ENCODE measurements at places on chromosomes 5 and 9.

DNA sequence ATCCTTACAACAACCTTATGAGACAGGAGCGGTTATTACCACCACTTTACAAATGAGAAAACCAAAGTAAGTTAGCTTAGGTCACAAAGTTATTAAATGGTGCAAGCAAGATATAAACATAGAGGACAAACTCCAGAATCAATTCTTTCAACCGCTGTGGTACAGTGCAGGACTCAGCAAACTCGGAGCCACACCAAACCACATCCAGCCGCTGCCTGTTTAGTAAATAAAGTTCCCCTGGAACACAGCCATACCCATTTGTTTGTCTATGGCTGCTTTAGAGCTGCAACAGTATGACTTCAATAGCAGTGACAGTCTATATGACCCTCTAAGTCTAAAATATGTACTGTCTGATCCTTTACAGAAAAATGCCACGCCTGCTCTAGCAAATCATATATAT is 1567.2 kb upstream of the WWC1 start:
- DNase-seq = no peak

DNA sequence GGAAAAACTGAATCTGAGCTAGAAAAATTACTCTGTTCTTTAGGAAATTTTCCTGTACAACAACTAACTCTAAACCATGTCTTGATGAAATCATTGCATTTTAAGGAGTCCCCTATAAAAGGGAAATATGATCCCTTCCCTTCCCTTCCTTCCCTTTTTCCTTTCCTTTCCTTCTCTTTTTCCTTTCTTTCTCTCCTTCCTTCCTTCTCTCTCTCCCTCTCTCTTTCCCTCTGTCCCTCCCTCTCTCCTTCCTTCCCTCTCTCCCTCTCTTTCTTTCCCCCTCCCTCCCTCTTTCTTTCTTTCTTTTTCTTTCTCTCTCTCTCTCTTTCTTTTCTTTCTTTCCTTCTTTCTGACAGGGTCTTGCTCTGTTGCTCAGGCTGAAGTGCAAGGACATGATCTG is 42.2 kb upstream of the MYO10 start:
- DNase-seq = no peak

DNA sequence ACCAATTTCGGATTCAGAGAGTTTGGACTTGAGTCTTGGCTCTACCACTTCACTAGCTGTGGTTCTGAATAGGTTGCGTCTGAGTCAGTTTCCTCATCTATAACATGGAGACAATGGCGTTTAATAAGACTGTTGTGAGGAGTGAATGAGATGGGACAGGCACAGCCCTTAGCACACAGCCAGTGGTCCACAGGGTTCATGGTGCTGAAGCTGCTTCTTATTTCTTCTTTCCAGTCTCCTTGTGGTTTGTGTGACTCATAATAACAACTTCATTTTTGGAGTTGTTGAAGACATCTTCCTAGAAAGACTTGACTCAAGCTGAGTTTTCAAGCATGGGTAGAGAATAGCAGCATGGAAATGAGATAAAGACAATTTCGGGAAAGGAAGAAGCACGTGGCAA is 172.6 kb upstream of the PPP2R2B start:
- no peak for DNase-seq

- DNase-seq = no peak
These were observed 98.7 kb downstream of the RAPGEF6 start for GRCh38 chr5:131536211-131536826.

- no peak for DNase-seq
These were observed 101.7 kb downstream of the PSD2 start for GRCh38 chr5:139897342-139897741.

DNA sequence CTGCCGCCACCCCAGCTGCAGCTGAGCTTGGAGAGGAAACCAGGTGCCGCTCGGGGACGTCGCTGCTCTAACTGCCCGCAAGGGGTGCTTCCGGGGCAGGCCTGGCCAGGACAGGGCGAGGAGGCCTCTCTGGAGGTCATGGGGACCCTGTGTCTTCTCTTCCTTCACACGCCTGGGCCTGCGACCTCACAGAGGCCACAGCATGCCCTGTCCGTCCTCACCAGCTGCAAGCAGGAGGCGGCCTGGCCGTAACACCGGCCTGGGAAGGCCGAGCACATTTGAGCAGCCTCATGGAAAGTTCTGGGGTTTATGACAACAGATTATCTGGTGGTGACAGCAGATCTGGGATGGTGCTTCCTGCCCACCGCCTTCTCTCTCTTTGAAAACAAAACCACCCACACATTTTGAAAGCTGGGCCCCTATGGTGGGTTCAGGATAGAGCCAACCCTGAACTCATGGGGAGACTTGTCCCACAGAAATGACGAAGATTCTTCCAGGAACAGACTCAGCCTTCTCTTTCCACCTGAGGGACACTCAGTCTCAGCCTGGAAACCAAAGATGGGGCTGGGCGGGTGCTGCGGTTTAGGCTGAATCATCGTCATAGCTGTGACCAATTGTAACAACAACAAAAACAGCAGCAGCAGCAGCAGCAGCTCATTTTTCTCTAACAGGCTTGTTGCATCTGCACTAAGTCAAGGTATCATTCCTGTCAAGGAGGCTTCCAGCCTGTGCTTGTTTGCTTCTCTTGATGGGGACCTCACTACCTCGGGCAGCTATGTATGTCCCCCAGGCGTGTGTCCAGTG is 99.6 kb upstream of the RAPGEF1 start:
- no peak for DNase-seq

DNA sequence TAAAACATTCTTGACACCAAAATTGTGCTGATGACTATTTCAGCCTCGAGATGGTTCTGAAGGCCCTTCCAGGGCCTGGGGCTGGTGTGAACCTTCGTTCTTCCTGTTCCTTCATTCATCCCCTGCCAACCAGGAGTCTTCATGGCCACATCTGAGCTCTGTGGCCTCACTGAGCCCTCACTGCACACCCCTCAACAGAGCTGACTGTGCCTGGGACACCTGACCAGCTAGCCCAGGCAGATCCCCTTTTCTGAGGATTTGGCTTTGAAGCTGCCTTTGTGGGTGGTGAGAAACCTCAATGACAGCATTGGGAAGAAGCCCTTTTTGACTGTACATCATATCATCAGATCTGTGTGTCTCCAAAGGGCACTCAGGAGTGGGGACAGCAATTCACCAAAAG is 13.8 kb downstream of the AK8 start:
- no peak for DNase-seq

GRCh38 chr5:149857499-149857898 is 87.1 kb downstream of the PDE6A start:
- DNase-seq = no peak

DNA sequence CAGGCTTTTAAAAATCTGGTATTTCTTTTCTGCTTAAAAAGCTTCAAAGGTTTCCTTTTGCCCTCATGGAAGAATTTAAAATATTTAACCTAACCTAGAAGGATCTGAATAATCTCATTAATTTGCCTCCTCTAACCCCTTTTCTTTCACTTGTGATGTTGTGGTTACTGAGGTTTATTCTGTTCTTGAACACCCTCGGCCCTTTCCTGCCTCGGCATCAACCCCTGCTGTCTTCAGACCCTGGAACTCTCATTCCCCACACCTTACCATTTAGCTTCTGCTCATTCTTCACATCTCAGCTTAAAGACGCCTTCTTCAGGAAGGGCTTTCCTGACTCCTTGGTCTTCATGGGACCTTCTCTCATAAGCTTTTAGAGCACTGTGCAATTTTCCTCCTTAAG is 131.4 kb upstream of the MAN2A1 start:
- no peak for DNase-seq

GRCh38 chr9:119005162-119005561 is 364.1 kb downstream of the BRINP1 start:
- no peak for DNase-seq

DNA sequence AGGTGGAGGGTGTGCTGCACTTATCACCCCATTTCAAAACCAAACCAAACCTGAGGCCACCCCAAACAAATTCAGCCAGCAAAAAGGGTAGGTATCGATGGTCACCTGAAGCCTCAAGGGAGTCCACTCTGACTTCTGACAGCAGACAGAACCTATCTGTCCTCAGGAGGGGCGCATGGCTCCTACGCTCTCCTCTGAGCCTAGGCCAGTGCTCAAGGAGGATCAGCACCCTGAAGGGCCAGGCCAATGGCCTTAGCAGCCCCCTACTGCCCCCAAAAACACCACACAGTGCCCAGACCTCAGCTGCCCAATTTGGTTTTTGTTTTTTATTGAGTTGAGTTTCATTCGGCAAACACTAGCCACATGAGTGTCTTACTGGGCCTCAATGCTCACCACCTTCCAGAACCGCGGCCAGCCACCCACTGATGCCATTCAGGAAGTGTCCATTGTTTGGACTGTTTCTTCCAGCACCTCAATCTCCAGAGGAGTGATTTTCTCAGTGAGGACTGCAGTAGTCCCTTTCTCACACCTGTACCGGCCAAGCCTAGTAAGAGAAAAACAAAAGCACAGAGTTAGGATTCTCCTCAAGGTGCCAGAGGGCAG is 62.0 kb downstream of the PSMB7 start:
- DNase-seq = no peak

GRCh38 chr9:103371152-103371551 is 376.0 kb downstream of the CYLC2 start:
- DNase-seq = no peak

- DNase-seq = no peak
These were observed 60.0 kb downstream of the RALGPS1 start for GRCh38 chr9:126974594-126974993.

DNA sequence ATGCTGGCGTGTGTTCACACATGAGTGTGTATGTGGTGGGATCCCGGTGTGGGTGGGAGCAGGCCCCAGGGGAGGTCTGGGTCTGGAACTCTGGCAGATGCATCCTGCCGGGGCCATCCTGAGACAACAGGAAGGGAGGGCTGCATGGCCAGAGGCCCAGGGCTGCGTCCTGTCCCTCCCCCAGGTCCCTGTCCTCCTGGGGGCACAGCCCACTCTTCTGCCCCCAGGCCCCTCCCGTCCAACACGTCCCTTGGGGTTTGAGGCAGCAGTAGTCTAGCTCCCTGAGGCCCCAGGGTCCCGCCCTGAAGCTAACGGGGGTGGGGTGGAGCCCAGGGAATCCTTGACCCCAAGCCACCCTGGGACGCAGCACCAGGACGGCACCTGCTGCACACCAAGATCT is 16.6 kb downstream of the FLT4 start:
- DNase-seq = no peak

GRCh38 chr5:14143841-14144585 is 871 bp downstream of the TRIO start:
- DNase-seq = no peak

DNA sequence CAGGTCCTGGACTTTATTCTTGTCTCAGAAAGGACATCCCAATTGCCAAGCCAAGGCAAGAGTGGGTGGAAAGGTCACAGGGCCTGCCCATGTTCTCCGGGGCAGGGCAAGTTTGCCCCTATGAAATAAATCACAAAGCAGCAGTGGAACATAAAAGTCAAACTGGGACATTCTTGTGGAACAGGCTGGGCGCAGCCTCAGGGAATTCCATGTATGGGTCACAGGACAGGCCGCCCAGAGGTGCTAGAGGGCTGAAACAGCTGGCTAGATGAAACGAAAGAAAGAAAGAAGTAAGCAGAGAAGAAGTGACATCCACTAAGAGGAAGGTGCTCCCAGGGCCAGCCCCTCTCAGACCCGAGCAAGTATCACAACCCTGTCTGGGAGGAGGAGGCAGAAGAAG is 219.1 kb upstream of the NFIL3 start:
- DNase-seq = no peak

DNA sequence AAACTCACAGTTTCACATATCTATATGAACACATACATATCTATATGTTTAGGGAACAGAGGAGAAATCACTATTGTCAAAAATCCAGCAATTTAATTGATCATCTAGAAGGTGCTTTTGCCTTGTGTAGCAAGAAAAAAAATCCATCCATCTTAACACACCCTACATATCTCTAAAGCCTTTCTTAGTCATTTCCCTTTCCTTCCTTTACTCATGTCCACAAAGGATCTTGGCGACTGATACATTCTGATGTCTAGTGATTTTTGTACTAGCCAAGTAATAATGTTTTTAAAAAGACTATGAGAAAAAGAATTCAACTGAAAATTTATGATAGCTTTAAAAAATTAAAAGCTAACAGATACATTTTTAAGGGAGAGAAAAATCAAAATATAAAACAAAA is 22.5 kb downstream of the ZDHHC21 start:
- no peak for DNase-seq

DNA sequence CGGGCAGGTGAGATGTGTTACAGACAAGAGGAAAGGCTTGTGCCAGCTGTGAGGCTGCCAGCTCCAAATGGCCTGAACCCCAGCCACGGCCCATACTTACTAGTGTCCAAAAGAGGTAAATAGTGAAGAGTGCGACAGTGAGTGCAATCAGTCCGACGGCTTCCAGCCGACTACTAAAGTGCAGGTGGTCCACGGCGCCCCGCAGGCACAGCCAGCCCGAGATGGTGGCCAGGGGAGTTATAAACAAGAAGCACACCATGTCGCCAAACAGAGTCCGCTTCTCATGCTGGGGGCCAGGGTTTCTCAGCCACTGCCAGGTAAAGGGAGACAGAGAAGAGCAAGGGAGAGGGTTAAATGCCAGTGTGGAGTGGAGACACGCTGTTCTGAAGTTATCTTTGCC is 101.1 kb downstream of the LMNB1 start:
- DNase-seq = no peak

GRCh38 chr9:128870128-128870940 is 11.4 kb downstream of the KYAT1 start:
- DNase-seq = no peak

DNA sequence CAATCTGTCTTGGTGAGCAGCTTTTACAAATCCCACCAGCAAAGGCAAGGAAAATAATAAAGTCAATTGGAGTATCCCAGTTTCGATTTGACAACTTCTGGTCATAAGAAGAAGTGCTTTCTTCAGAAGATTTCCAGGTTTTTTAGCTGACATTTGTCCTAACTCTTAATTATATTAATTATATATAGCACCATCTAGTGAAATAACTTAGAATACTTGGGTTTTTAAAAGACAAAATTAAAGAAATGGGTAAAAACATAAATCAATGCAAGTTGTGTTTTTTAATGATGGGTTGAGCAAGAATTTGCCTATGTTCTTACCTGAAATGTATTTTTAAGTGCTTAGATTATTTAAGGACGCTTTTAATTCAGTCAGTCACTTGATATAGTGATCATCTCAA is 421.8 kb downstream of the ACTL7B start:
- no peak for DNase-seq

GRCh38 chr5:136810261-136810801 is 445.0 kb upstream of the TRPC7 start:
- DNase-seq = no peak

DNA sequence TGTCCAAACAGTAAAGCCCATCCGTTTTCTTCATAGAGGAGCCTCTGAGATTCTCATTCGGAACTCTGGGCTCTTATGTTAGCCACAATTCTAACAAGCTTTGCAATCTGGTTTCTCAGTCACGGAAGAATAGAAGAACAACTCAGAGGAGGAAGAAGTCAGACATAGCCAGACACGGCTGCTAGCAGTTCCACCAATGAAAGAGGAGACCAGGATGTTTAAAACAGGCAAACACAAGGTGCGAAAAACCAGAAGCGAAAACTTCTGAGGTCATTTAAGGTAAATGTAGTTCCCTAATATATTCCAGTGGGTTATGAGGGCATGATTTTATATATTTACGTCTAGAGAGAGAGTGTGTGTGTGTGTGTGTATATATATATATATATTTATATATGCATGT is 34.1 kb upstream of the GDNF start:
- DNase-seq = no peak

GRCh38 chr5:154325566-154325965 is 120.2 kb upstream of the SAP30L start:
- DNase-seq = no peak

- no peak for DNase-seq
These were observed 42.2 kb upstream of the PDE8B start for GRCh38 chr5:77168161-77168878.
